ENCODE measurements at places on chromosomes 5 and 9.

DNA sequence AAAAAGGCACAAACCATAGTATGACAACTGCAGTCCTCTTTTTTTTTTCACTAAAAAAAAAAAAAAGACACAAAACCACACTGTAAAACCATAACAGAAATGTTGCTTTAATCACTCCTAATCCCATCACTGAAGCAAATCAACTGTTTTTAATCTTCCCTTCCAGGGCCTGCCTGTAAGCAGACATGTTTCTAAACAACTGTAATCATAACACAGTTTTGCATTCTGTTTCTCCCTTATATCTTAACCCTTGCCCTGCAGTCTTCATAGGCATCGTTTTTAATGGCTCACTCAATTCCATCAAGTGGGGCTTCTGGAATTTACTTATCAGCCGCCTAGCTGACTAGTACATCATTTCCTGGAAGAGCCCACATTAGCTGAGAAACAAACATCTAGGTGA, 111.0 kb upstream of the SLC25A48 start:
- DNase-seq: no peak

GRCh38 chr9:4207881-4208615, 91.8 kb downstream of the GLIS3 start:
- DNase-seq: no peak

GRCh38 chr9:108586471-108587139, 269.2 kb downstream of the ACTL7B start:
- no peak for DNase-seq

DNA sequence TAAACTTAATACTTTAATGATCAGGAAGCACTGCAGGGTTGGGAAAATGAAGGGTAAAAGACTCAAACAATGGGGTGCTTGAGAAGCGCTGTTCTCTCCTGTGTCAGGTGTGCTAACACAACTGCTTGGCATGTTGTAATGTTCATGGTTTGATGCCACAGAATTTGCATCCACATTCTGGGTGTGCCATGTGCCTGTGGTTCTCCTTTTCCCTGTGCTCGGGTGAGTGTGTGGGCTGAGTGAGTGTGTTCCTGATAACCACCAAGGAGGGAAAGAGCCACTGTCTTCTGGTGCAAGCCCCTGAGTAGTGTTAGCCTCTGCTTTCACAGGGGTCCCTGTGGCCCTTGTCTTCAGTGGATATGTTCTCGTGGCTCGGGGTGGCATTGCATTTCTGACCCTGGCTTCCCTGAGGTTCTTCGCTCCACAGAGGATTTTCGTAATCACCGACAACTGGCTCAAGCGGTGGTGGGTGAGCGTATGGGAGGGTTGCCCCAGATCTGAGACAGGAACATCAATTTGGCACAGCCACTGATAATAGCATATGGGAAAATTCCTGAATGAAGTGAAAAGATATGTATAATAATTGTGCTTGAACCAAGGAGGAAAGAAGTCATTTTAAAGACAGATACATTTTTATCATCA, 102.0 kb downstream of the MVB12B start:
- DNase-seq: peak; percentile 24

DNA sequence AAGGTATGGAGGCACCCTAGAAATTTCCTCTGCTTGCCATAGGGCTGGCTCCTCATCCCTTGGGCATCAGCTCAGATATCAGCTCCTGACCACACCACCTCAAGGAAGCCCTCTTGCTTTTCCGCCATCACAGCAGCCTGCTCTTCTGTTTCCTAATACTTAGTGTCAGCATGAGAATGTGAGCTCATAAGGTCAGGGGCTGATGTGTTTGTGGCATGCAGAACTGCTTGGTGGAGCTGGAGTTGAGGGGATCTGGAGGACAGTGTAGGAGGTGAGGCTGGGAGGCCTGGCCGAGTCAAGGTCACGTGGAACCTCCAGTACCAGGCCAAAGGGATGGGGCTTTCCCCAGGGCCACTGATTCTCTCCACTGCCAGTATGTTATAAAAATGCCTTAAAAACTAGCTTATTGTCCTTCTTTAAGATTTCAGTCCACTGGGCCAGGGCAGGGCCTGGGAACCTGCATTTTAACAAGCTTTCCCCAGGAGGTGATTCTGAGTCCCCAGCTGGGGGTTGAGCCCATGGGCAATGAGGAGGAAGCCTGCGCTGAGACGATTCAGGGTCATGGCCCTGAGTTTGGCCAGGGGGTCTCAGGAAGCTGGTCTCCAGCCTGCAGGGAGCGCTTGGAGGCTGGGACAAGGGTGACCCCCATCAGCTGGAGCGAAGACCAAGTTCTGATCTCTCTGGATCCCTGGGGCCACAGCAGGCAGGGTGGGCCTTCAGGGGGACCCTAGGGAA, 28.6 kb downstream of the DAB2IP start:
- DNase-seq: no peak

GRCh38 chr5:104533498-104533897, 970.9 kb upstream of the NUDT12 start:
- DNase-seq: no peak

- no peak for DNase-seq
Measured at GRCh38 chr9:130303613-130304055, 38.1 kb downstream of the HMCN2 start.

DNA sequence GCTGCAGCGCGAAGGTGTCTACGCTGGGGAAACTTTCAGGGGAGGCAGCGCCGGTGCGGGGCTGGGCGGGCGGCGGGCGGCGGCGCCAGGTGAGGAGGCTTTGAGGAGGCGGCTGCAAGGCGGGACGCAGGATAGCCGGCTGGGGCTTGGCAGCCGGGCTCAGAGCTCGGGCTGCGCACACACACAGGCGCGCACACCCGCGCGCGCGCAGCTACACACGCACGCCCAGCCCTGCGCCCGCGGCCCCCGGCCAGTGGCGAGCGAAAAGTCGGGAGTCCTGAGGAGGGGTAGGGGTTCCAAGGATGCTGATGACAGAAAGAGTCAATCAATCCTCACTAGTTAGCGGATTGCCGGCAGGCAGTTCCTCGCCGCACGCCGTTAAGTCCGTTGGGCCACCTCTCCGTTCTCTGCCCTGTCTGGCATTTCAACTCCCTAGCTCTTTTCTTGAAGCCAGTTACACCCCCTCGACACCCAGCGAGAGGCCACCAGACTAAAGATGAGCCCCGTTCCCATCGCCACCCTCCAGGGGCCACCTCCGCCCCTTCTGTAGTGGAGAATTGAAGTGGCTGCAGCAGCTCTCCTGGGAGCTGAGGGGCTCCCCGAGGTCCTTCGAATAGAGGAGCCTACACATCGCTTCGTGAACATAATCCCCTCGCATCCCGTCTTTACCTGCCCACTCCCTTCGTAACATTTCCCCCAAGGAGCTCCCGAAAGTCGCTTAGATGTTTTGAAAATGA, 1640.3 kb upstream of the C9orf72 start:
- DNase-seq: no peak

GRCh38 chr5:141783005-141783946, 94.9 kb downstream of the PCDH1 start:
- no peak for DNase-seq

DNA sequence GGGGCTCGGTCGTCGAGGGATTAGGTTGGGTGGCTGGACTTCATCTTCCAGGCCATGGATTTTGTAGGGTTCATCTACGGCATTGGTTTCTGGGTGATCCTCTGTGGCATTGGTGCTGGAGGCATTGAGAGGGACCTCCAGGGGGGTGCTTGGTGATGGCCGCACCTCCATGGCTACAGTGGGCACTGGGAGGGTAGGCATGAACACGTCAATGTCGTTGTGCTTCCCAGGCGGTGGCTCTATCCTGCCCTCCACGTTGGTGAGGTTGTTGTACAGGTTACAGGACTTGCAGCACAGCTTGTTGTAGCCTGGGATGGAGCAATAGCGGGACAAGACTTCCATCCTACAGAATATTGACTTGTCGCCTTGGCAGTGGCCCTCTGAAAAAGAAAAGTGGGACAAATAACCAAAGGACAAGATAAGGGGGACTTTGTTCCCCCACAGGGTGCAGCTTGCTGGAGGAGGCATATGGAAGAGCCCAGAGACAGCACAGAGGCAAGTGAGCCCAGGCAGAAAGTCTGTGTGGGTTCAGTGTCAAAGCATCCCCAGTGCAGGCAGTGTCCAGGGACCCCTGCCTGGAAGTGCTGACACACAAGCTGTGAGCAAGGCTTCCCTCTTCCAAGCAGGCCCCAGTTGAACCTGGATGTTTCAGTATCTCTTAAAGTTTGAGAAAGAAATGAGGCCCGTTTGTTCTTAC, 53.9 kb downstream of the ZNF354C start:
- no peak for DNase-seq

DNA sequence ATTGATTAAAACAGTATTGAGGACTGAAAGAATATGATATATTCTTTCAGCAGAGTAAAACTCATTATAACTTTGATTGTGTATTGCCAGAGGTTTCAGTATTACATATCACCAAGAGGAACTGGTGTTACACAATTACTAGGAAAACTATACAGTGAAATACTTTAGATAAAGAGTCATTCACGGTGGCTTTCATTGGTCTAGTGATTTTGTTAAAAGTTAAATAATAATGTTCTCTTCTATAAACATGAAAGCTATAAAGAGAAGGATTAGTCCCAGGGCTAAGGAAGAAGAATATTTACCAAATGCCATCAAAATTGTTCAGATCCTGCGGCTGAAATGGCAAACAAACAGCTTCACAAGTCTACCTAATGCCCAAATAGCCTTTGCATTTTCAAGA, 306.2 kb downstream of the SEMA5A start:
- no peak for DNase-seq

GRCh38 chr5:148179234-148179824, 11.0 kb downstream of the SPINK14 start:
- no peak for DNase-seq

- DNase-seq: no peak
Measured at GRCh38 chr9:131703697-131704096, 36.2 kb downstream of the RAPGEF1 start.

DNA sequence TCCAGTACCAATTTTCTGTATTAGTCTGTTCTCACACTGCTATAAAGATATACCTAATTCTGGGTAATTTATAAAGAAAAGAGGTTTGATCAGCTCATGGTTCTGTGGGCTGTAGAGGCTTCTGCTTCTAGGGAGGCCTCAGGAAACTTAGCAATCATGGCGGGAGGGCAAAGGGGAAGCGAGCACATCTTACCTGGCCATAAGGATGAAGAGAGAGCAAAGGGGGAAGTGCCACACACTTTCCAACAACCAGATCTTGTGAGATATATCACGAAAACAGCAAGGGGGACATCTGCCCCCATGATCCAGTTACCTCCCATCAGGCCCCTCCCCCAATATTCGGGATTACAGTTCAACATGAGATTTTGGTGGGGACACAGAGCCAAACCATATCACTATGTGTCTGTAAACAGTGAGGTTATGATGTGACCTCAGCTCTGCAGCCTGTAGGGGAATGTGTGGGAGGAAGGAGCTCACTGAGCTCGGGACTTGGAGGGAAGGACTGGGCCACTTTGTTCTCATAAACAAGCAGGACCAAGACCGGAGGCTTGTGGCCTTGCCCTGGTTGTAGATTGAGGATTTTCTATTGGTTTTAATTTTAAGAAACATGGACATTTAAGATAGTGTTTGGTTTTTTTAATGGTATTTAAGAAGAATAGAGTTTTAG, 85.2 kb downstream of the EHMT1 start:
- DNase-seq: no peak

- no peak for DNase-seq
Measured at GRCh38 chr5:159749146-159749545, 167.1 kb upstream of the ADRA1B start.

All from CD4-positive, alpha-beta T cell treated with Interleukin-4 for 1 hour (primary cell).